ENCODE measurements at places on chromosomes 12 and 14.

GRCh38 chr12:15772405-15773018, 16.7 kb downstream of the EPS8 start:
- peaks cover 16% of the 10 kb centered on the region for H3K27me3 ChIP-seq
- H3K36me3 ChIP-seq, result no peaks in the 10 kb centered on the region
- peaks cover 6% of the 10 kb centered on the region for H3K4me1 ChIP-seq

DNA sequence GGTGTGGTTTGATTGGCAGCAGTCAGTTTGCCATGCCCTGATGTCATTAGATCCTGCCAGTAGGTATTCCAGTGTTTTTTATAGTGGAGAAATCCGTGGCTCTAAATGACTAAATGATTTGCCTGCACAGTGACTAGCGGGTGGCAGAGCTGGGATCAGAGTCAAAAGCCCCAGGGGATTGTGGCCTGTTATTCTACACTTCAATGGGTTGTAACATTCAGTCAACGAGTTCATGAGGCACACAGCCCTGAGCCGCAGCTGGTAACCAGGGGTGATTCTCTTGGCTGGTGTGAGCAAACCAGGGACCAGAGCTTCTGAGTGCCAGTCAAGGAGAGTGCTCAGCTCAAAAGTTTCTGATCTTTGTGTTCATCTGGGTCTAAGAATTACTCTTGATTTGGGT, 1.8 kb downstream of the MYH6 start:
- no peak for DNase-seq
- no peaks in the 10 kb centered on the region for H3K36me3 ChIP-seq
- H3K4me1 ChIP-seq, result no peaks in the 10 kb centered on the region

DNA sequence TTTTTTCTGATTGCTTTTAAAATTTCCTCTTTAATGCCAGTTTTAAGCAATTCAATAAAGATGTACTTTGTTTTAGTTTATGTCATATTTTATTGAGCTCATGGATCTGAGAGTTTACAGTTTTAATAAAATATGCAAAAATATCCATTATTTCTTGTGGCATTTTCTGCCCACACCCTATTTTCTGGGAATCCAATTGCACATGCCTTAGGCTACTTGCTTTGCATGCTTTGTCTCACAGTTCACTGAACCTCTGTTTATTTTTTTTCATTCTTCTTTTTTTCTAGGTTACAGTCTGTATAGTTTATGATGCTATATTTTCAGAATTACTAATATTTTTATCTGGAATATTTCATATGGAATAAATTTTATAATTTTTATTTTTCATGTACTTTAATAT, 1258.0 kb downstream of the FSCB start:
- H3K36me3 ChIP-seq, result no peaks in the 10 kb centered on the region
- DNase-seq, result no peak
- H3K4me1 ChIP-seq, result no peaks in the 10 kb centered on the region
- no peak overlapping the region for H3K4me3 ChIP-seq
- H3K27me3 ChIP-seq, result no peaks in the 10 kb centered on the region

DNA sequence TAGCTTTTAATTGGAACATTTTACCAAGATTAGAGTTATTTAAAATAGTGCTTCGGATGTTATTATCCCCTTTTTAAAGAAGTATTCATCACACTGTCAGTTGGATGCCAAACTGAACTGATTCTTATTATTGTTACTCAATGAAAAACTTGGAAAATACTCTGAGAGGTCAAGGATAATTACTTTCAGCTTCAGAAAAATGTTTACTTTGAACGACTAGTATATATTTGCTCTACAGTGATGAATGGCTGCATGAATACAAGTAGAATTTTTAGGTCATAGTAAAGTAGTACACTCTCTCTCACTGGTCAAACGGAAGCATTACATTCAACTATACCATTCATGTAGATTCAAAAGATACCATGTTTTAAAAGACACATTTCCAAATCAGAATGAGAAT, 269.2 kb downstream of the CCDC91 start:
- no peak overlapping the region for H3K27ac ChIP-seq
- no peak overlapping the region for H3K4me3 ChIP-seq
- H3K4me1 ChIP-seq, result no peaks in the 10 kb centered on the region
- peaks cover 28% of the 10 kb centered on the region for H3K36me3 ChIP-seq
- no peak for DNase-seq

DNA sequence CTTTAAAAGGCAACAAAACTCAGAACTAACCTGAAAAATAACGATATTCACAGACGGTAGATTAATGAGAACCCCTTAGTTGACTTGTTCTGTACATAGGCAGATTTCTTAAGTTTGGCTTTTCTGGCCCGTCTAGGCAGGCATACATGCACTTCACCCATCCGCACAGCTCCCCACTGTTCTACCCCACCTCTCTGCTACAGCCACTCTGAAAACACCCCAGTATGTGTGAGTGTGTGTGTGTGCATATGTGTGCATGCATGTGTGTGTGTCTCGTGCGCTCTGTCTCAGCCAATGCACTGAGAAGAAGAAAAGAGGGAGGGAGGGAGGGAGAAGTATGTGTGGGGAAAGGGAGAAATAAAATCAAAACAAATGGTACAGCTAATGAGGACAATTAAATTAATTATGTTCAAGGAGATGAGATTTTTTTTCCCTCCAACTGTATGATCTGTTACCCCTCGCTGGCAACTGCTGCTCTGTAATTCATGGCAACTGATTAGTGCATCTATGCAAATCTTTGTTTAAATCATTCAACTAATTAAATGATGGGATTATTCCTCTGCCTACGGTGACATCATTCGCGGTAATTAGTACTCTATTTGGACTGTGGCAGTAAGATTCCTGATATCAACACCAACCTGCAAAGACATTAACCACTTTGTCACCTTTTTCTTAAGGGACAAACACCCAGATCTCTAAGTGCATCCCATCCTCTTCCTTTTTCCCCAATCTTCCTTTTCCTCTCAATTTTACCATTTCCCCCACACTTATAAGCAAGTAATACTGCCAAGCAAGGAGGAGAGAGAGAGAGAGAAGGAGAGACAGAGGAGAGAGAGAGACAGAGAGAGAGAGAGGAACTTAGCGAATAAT, 2.2 kb upstream of the LMO3 start:
- H3K27me3 ChIP-seq, result peaks cover 41% of the 10 kb centered on the region
- no peaks in the 10 kb centered on the region for H3K4me1 ChIP-seq
- no peak overlapping the region for H3K4me3 ChIP-seq
- no peak for DNase-seq
- no peak overlapping the region for H3K27ac ChIP-seq
- H3K36me3 ChIP-seq, result peaks cover 2% of the 10 kb centered on the region

- no peaks in the 10 kb centered on the region for H3K36me3 ChIP-seq
- H3K27me3 ChIP-seq, result peaks cover 11% of the 10 kb centered on the region
- peak; percentile 87 for DNase-seq
- H3K4me1 ChIP-seq, result peaks cover 9% of the 10 kb centered on the region
Observed at GRCh38 chr12:4857472-4858291, 52.0 kb upstream of the KCNA1 start.

DNA sequence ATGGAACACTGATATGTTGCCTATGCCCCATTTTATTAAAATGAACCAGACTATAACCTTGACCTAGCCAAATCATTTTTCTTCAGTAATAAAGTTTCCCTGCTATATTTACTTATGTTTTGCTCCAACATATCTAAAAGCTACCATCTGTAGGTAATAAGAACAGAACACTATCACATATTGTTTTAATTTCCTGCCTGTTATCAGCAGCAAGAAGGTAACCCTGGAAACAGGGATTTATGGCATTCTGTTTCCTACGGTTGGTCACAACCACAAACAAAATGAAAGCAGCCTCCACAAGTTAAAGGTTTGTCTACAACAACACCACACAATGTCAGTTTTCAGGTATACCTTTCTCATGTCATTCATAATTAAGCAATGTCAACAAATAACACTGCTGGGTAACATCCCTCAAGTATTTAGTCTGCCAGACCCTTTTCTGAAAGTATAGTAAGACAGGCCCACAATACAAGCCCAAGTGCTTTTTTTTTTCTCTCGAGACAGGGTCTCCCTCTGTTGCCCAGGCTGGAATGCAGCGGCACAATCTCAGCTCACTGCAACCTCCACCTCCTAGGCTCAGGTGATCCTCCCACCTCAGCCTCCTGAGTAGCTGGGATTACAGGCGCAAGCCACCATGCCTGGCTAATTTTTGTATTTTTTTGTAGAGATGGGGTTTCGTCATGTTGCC, 25.5 kb downstream of the GCH1 start:
- peak overlapping the region; percentile 64 for H3K27ac ChIP-seq
- DNase-seq, result no peak
- peaks cover 28% of the 10 kb centered on the region for H3K4me1 ChIP-seq
- H3K36me3 ChIP-seq, result peaks cover 9% of the 10 kb centered on the region

- no peaks in the 10 kb centered on the region for H3K4me1 ChIP-seq
- H3K4me3 ChIP-seq, result no peak overlapping the region
- H3K36me3 ChIP-seq, result no peaks in the 10 kb centered on the region
- no peak for DNase-seq
- H3K27me3 ChIP-seq, result no peaks in the 10 kb centered on the region
Observed at GRCh38 chr14:34439090-34439489, 22.9 kb downstream of the SPTSSA start.

- H3K4me3 ChIP-seq, result no peak overlapping the region
- no peaks in the 10 kb centered on the region for H3K36me3 ChIP-seq
- DNase-seq, result no peak
- no peak overlapping the region for H3K27ac ChIP-seq
- H3K27me3 ChIP-seq, result no peaks in the 10 kb centered on the region
- no peaks in the 10 kb centered on the region for H3K4me1 ChIP-seq
Observed at GRCh38 chr12:40469736-40470135, 222.5 kb upstream of the CNTN1 start.

DNA sequence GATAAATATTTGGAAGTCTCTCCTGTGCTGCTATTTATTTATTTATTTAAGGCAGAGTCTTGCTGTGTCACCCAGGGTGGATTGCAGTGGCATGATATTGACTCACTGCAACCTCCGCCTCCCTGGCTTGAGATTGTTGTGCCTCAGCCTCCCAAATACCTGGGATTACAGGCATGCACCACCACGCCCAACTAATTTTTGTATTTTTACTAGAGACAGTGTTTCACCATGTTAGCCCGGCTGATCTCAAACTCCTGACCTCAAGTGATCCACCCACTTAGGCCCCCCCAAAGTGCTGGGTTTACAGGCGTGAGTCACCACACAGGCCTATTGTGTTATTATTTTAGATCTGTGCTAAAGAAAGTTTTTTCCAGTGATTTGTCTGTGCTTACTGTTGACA, 225.2 kb downstream of the CCER1 start:
- DNase-seq, result no peak
- no peaks in the 10 kb centered on the region for H3K4me1 ChIP-seq
- no peak overlapping the region for H3K4me3 ChIP-seq
- no peaks in the 10 kb centered on the region for H3K27me3 ChIP-seq
- no peaks in the 10 kb centered on the region for H3K36me3 ChIP-seq
- H3K27ac ChIP-seq, result no peak overlapping the region

DNA sequence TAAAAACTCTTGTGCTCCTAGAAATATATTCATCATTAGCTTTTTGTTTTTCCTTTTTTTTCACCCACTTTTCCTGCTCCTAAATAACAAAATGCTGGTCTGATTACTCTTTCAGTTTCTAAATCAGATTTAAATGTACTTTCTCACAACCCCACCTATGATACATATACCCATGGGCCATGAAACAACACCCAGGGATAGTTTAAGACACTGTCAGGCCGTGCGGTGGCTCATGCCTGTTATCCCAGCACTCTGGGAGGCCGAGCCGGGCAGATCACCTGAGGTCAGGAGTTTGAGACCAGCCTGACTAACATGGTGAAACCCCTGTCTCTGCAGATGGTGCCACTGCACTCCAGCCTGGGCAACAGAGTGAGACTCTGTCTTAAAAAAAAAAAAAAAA, 1.6 kb upstream of the NUMB start:
- no peak overlapping the region for H3K27ac ChIP-seq
- peak overlapping the region; percentile 44 for H3K4me3 ChIP-seq
- no peak for DNase-seq
- H3K36me3 ChIP-seq, result peaks cover 4% of the 10 kb centered on the region
- no peaks in the 10 kb centered on the region for H3K27me3 ChIP-seq
- H3K4me1 ChIP-seq, result peaks cover 46% of the 10 kb centered on the region

DNA sequence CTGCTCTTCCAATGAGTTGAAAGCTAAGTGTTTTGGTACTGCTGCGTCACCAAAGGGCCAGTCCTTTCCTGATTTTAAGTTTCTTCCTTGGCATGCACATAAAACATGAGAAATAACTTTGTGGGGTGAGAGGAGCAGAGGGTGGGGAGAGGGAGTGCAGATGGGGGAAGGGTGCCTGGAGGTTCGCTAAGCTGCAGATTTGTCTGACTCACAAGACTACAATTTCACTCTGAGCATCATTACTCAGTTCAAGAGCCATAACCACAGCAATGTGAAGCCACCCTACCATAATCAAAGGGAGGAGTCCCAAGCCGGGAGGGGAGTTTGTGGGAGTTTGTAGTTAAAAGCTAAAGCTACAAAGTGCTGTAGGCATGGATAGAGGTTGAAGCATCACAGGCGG, 136.1 kb downstream of the ANO2 start:
- peaks cover 10% of the 10 kb centered on the region for H3K27me3 ChIP-seq
- no peaks in the 10 kb centered on the region for H3K36me3 ChIP-seq
- no peak for DNase-seq
- H3K27ac ChIP-seq, result no peak overlapping the region
- no peak overlapping the region for H3K4me3 ChIP-seq

- H3K36me3 ChIP-seq, result no peaks in the 10 kb centered on the region
- H3K4me3 ChIP-seq, result no peak overlapping the region
- H3K27me3 ChIP-seq, result peaks cover 37% of the 10 kb centered on the region
- no peak overlapping the region for H3K27ac ChIP-seq
- H3K4me1 ChIP-seq, result no peaks in the 10 kb centered on the region
- DNase-seq, result no peak
Observed at GRCh38 chr12:54678131-54678530, 30.0 kb upstream of the DCD start.

DNA sequence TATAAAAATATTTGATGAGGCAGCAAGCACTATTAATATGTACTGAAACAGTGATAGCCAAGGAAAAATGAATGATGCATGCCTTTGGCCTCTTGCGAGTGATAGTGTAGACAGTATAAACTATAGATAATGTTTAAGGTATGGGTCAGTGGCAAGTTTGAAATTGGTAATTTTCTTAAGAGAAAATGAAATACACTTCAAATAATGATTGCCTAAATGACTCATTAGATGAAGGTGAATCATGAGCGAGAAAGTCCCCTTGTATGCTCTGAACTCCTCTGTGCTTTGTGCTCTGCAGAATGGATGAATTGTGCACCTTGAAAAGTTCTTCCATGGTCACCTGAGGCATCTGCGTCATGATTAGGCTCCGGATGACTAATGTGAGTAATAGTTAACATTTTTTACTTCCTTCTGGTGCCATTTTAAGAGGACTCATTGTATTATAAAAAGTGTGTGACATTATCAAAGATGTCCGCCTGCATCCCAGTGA, 84.9 kb upstream of the RTL1 start:
- no peak overlapping the region for H3K4me3 ChIP-seq
- H3K4me1 ChIP-seq, result no peaks in the 10 kb centered on the region
- peaks cover 13% of the 10 kb centered on the region for H3K27me3 ChIP-seq
- no peak for DNase-seq

DNA sequence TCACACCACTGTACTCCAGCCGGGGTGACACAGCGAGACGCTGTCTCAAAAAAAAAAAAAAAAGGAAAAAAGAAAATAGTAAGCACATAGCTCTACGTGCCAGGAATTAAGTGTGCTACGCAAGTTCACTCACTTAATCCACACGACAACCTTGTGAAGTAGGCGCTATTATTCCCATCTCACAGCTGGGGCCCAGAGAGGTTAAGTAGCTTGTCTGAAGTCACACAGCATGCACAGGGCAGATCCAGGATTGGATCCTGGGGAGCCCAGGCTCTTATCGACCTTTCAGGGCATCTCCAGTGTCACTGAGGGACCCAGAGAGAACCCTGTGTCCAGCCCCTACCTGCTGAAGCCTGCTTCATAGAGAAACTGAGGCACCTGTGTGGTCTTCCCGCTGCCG, 11.9 kb downstream of the DHX37 start:
- H3K36me3 ChIP-seq, result peaks cover 30% of the 10 kb centered on the region
- no peak overlapping the region for H3K4me3 ChIP-seq
- no peaks in the 10 kb centered on the region for H3K4me1 ChIP-seq

Measured in activated CD8-positive, alpha-beta T cell treated with anti-CD3 and anti-CD28 coated beads for 36 hours (primary cell).